ENCODE measurements at places on chromosomes 2 and 18. TPM values are rescaled to one million over a fixed set of nuclear protein-coding genes. Genes with fewer than 3 reads are reported as not detected.

- DNase-seq: no peak
These were observed 86.3 kb upstream of the FSHR start for GRCh38 chr2:49240608-49241007.

DNA sequence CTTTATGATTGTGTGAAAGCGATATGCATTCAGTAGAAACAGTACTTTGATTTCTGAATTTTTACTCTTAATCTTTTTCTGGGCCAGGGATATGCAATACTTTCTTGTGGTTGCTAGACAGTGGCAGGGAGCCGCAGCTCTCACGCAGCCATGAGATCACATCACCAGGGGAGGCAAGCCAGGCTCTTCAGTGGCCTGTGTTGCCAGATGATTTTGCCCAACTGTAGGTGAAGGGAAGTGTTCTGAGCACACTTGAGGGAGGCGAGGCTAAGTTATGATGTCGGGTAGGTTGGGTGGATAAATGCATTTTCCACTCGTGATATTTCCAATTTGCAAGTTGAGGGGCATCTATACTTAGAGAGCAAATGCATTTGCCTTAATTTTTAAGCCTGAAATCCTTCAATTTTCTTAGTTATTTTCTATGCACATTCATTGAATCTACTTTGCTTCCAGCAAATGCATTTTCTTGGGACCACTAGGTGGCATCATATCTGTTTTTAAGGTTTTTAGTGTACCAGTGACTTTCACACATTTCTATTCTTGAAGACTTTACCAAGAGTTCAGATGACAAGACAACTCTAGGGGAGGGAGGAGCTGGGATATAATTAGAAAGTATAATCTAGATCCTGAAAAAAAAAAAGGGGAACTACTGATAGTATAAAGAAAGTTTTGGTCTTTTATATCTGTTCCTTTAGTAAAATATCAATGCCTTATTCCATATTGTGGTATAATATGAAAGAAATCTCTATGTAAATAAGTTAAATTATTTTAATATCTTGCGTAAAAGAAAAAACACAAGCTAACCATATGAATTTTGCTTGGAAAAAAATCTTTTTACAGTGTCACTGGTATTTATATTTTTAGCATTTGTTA, 643.3 kb downstream of the SOCS6 start:
- DNase-seq: no peak

GRCh38 chr2:163859951-163860350, 124.1 kb upstream of the FIGN start:
- no peak for DNase-seq

DNA sequence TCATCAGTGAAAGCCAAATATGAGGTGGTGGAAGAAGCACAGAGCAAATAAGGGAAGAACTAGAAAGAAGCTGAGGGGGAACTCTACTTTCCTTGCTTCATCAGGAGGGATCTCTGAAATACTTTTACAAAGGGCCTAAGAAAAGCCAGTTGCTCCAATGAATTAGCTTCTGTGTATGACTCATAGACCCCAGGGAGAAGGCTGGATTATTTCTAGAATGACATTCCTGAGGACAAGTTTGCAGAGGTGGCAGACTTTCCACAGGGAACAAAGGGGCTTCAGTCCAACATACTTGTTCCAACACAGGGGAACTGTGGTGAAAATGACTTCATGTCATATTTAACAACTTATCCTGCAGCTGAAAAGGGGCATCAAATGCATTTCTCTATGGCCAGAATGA, 29.0 kb downstream of the DOK1 start:
- DNase-seq: no peak

DNA sequence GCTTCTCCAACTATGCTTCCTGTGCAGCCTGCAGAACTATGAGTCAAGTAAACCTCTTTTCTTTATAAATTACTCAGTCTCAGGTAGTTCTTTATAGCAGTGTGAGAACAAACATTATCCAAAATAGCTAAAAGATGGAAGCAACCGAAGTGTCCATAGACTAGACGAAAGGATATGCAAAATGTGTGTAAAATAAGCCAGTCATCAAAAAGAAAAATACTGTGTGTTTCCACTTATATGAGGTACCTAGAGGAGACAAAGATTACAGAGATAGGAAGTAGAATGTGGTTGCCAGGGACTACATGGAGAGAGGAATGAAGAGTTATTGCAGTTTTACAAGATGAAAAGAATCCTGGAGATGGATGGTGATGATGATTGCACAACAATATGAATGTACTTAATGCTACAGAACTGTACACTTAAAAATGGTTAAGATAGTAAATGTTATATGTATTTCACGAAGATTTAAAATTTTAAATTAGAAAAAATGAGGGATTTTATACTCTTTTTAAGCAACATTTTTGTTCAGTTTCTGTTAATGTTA, 99.3 kb upstream of the FN1 start:
- DNase-seq: no peak

Gene CIB4
- total RNA-seq: not detected
